ENCODE measurements at places on chromosomes 2 and 18. TPM values are rescaled to one million over a fixed set of nuclear protein-coding genes. Genes with fewer than 3 reads are reported as not detected.

- DNase-seq = no peak
Measured at GRCh38 chr2:1082456-1083205, 132.0 kb downstream of the SNTG2 start.

GRCh38 chr18:38534073-38534472, 968.5 kb upstream of the CELF4 start:
- no peak for DNase-seq

- DNase-seq = no peak
Measured at GRCh38 chr2:231660860-231661259, 47.5 kb upstream of the PTMA start.

DNA sequence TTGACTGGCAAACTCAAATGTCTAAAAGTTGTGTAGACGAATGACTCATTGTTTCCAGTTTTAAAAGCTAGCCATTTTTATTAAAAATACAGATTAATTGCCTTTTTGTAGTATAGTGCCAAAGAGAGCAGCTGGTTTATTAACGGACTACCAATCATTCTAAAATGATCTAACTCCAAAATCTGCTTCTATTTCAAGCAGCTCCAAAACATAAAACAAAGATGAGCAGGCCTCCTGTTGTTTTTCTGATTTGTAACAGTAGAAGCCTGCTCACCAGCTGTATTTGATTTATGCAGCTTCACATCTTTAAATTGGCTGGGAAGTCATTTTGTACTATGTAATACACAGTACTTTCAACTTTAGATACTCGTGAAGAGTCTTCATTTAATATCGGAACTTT, 171.8 kb downstream of the UBR3 start:
- DNase-seq = no peak

DNA sequence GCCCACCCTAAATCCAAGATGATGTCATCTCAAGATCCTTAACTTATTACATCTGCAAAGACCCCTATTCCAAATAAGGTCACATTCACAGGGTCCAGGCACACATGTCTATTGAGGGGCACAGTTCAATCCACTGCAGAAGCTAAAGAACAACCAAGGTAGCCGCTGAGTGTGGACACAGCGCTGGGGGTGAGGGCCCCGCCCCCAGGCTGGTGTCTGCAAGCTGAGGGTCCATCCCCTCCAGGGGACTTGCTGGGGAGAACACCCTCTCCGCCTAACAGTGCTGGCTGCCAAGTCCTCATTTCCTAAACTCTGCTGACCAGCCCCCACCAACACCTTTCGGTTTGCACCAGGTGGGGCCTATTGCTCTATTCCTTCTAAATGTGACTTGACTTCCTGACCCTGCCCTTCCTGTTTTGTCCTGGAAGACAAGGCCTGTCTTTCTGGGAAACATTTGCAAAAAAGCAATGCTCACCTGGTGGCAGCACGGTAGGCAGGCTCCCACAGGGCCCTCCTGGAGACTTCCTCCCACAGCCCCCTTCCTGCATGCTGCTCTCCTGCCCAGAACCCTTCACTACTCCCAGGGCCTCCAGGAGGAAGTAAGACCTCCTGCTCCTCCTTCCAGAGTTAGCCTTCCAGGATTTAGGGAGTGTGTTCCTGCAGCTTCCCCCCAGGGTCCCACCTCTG, 24.4 kb upstream of the TEX44 start:
- no peak for DNase-seq

- no peak for DNase-seq
Measured at GRCh38 chr2:9549420-9549819, 6.2 kb downstream of the ADAM17 start.

DNA sequence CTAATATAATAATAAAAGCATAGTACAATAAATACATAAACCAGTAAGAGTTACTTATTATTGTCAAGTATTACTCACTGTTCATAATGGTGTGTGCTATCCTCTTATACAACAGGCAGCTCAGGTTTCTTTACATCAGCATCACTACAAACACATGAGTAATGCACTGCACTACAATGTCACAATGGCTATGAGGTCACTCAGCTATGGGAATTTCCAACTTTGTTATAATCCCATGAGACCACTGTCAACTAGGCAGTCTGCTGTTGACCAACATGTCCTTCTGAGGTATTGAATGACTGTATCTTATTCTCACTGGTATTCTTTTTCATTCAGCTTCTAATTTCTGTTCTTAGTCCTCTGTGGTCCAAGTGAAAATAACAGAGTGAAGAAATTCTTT, 250.4 kb upstream of the DSEL start:
- DNase-seq = peak; percentile 88

- no peak for DNase-seq
Measured at GRCh38 chr2:180739070-180739469, 241.3 kb upstream of the UBE2E3 start.

- DNase-seq = no peak
Measured at GRCh38 chr2:239747274-239747673, 277.9 kb downstream of the NDUFA10 start.

GRCh38 chr2:174615871-174616436, 18.4 kb upstream of the WIPF1 start:
- no peak for DNase-seq

DNA sequence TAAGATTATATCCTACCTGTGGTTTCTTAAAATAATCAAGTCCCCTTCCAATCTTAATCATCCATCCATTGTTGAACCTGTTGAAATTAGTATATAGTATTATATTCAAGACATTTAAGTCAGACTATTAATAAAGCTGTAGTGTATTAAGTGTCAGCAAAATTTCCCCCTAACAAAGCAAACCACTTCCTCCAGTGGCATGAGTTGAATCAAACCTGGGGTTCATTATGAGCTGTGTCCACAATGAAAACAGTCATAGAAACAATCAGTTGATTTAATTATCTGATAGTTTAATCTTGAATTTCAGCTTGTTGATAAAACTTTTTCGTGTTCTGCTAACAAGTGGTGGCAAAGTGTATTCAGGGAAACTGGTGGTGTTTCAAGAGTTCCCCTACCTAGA, 11.3 kb downstream of the MITD1 start:
- DNase-seq = no peak

GRCh38 chr18:9827793-9828505, 57.8 kb upstream of the TXNDC2 start:
- peak; percentile 77 for DNase-seq

DNA sequence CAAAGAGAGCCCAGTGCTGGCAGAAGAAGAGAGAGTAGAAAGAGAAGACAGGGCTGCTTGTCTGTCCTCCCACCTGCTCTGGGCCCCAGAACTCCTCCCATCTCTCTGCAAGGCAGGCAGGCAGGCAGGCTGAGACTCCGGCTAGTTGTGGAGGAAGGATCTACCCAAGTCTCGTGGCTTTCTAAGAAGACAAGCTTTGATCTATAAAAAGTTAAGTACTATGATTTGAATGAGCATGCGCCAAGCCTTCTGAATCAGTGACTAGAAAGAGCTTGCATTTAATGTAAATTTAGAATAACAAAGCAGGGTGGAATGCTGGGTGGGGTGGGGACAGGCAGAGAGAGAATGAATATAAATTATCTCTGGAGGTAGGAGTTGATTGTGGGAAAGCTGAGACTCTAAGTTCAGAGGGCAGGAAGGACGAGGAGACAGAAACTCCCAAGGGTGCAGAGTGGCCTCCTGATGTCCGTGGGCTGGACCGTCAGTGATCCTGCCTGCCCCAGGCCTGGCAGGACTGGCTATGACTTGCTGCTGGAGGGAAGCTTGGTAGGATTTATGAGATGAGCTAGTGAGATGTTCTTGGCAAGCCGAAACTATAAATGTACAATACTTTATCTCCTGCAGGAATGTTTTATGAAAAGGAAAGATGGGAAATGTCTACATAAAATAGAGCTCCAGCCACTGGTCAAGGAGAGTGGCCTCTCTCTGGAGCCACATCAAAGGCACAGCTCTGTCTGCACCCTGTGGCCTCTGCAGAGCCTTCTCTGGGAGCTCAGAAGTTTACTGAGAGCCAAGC, 447.5 kb downstream of the TNS1 start:
- DNase-seq = no peak

- DNase-seq = no peak
Measured at GRCh38 chr2:11904941-11905340, 158.5 kb downstream of the LPIN1 start.

GRCh38 chr2:33909945-33910695, 311.0 kb upstream of the FAM98A start:
- DNase-seq = no peak

- DNase-seq = no peak
Measured at GRCh38 chr18:42906761-42907160, 208.7 kb downstream of the RIT2 start.

- no peak for DNase-seq
Measured at GRCh38 chr18:68703326-68703725, 11.6 kb downstream of the TMX3 start.

- DNase-seq = no peak
Measured at GRCh38 chr2:107001964-107002696, 116.2 kb upstream of the ST6GAL2 start.

GRCh38 chr2:157761520-157761919, 114.6 kb downstream of the ACVR1 start:
- DNase-seq = no peak

DNA sequence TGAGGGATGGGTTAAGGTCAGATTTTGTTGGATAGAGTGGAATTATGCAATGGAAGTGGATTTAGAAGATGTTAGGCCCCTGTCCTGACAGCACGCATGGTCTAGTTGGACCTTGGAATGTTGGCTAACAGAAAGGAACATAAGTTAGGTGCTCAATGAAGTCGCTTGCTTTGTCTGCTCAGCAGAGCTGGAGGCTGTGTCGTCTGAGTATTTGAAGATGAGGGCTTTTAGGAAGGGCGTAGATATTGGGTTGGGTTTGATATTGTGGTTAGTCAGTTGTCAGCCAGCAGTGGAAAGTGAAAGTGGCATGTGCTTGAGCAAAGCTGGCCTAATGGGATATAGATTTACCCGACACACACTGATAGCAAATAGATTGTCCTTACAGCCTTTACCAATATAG, 239.3 kb downstream of the PRKCE start:
- DNase-seq = no peak

GRCh38 chr2:98900721-98901120, 35.3 kb downstream of the CRACDL start:
- DNase-seq = no peak

DNA sequence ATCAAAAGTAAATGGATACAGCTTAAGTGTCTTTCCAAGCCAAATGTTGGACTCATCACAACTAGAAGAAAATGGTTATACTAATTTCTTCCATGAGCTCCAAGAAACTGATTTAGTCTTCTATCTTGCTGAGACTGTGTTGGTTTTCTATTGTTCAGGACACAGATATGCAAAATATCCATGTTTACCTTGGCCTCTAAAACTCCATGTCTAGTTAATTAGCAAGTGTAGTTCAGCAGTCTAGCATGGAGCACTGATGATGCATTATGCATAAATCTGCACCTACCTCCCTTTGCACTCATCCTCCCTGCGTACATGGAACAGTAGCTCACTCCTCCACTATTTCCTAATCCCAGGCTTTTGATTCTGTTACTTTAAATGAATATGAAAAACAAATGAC, 731.4 kb upstream of the CHAC2 start:
- DNase-seq = peak; percentile 71

DNA sequence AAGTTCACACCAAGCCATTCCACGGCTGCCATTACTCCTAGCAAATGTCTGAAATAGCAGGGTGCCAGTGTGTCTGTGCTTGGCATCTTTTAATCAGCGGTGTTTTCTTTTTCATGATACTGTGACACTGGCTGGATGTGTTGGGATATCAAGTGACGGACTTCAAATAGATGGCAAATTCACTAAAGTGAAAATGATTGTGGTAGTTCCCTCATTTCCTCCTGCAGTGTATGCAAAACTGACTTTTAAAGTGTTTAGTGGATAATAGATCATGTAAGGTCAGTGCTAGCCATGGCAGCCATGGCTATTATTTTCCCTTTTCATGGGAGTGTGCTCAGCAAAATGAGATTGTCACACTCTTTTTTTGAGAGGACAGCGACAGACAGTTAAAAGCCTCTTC, 261.5 kb upstream of the SIX3 start:
- DNase-seq = no peak

DNA sequence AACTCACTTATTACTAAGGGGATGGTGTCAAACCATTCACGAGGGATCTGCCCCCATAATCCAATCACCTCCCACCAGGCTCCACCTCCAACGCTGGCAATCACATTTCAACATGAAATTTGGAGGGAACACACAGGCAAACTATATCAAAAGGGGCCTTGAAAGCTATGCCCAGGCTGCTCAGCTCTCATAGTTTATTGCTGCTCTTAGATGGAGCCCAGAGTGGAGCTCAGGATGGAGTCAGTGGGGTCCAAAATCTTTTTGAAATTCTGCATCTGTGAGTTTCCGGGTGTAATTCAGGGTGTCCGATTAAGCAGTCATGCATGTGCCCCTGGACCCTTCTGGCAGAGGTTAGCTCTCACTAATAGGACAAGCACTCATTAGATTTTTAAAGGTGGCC, 24.3 kb downstream of the RHOB start:
- no peak for DNase-seq

DNA sequence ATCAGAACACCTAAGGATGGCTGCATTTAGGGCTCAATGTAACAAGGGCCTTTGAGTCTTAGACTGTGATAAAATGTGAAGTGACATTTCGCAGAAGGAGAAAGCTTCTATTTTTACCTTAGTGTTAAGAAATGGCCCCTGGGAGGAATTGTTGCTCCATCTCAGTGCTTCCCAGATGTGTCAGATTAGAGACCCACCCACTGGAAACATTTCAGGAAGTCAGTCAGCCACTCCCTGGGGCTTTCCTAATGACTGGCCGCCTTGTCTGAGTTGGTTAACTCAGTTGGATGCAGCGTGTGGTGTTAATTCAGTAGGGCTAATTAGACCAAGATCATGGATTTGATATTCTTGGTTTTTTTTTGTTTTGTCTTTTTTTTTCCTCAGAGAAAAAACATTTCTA, 355.9 kb downstream of the PIK3C3 start:
- DNase-seq = peak; percentile 86

DNA sequence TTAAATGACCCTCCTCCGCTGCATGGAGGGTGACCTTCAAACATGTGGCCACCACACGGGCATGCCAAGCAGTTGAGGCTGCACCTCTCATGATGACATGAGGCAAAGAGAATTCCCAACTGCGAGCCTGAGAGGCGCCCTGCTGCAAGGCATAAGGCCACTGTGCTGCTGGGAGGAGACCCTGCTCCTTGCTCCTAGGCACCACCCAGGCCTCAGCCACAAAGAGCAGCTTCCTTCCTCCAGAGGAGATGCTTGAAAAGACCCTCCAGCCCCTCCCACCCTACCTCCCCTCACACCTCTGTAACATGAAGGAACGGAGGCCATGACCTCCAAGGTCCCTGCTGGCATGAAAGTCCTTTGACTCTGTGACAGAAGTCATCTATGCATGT, 11.4 kb downstream of the CHST10 start:
- no peak for DNase-seq

GRCh38 chr18:32072321-32072720, 19.4 kb upstream of the RNF138 start:
- no peak for DNase-seq

GRCh38 chr2:41182961-41183360, 731.1 kb upstream of the SLC8A1 start:
- no peak for DNase-seq

GRCh38 chr2:218516614-218517013, 51.5 kb downstream of the USP37 start:
- DNase-seq = no peak

Gene CNTNAP5
- not detected for total RNA-seq

Gene IL1A
- total RNA-seq = 1.4 TPM

Gene TGOLN2
- total RNA-seq = 74.7 TPM

Gene BOLL
- not detected for total RNA-seq

Gene SERPINB4
- total RNA-seq = not detected

Gene GALR1
- not detected for total RNA-seq

Gene FSHR
- total RNA-seq = not detected

Gene ACOXL
- total RNA-seq = 0.06 TPM

Gene FTCDNL1
- total RNA-seq = 0.06 TPM

Gene SPATA3
- total RNA-seq = not detected

Gene ZNF2
- 2.0 TPM for total RNA-seq

Gene DSG1
- total RNA-seq = not detected
